ENCODE measurements at places on chromosomes 1 and 21.

GRCh38 chr1:21696931-21697330 is 27.8 kb upstream of the RAP1GAP start:
- DNase-seq = no peak

DNA sequence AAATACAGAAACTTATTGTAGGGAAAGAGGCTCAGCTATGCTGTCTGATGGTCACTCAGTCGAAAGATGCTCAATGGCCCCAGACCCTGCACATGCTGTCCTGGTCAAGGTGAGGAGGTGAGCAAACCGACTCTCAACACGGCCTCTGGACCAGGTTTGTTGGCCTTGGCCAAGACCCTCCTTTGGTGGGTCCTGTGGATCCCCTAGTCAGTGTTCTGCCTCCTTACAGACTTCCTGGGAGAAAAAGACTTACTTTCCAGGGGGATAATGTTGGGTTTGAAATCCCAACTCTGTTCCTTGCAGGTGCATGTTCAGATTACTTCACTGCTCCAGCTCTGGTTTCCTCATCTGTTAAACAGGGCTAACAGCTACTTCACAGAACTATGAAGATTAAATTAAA is 53.8 kb downstream of the FAM78B start:
- DNase-seq = no peak

GRCh38 chr1:214966346-214966745 is 116.2 kb upstream of the KCNK2 start:
- no peak for DNase-seq

DNA sequence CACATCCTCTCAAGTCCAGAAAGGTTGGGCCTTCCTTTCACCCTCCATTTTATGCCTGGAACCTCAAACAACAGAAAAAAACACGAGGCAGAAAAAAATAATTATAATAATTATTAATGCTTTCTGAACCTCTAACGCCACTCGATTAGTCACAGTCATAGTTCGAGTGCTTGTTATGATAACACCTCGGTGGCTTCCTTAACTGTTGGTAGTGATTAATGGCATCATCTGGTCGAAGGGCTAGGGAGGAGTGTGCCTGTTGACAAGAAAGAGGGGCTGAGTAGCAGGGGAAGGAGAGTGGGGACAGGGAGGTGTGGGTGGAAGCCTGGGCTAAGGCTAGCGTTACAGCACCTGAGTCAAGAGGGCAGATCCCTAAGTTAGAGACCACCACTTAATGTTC is 21.3 kb upstream of the IL10 start:
- no peak for DNase-seq

- DNase-seq = no peak
Observed at GRCh38 chr1:154006136-154006535, 15.6 kb downstream of the RPS27 start.

- DNase-seq = no peak
Observed at GRCh38 chr21:27040738-27041469, 74.0 kb upstream of the ADAMTS5 start.

GRCh38 chr1:208154679-208155642 is 89.2 kb downstream of the PLXNA2 start:
- no peak for DNase-seq

DNA sequence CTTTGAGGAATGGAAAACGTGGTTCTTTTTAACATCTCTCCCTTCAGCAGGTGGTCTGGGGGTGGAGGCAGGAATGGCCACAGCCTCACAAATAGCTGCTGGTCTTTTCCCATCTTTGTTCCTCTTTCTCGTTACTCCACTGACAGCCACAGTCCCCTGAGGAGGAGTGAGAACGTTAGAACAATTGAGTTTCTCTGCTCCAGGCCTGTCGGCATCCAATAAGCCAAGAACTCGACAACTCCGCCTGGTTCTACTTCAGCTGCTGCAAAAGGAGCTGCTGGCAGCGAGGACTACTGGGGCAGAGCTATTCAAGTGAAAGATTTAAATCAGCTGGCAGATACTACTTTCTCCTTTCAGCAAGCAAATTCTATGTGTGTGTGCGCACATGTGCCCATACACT is 169.5 kb upstream of the GALNT2 start:
- no peak for DNase-seq

DNA sequence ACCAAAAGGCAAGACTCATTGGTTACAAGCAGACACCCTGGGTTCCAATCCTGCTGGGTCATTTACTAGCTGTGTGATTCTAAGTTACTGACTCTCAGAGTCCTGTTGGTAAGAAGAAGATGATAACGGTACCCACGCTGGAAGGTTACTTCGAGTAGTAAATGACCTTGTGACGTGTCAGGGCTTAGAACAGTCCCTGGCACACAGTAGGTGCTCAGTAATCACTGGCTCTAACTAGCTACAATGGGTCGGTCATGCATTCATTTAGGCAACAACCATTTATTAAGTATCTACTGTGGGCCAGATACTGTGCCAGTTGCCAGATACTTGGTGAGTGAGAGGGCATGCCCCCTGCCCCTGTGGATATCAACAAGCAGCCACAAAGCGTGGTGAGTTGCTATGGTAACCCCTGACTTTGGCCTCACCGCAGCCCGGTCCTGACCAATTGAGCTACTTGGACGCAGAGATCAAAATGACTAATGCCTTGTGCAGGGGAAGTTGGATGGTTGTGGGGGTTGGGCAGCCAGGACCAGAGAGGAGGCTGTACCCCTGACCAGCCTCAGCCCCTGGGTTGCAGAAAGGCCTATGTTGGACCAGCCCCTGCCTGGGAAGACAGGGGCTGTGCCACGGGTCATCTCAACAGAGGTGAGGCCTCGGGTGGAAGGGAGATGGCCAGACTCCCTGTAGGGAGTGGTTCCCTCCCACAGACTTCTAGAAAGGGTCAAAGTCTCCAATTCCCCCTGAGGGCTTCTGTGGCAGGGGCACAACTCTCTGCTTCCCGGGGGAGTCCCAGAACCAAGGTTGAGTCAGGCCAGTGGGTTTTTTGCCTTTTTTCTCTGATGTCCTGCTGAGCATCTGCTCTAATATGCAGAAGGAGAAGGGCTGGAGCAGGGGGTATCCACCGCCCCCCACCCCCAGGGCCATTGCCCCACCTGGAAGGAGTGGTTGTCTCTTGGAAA is 16.0 kb downstream of the DHRS3 start:
- DNase-seq = no peak

- DNase-seq = peak; percentile 43
Observed at GRCh38 chr21:21547368-21547953, 549.3 kb downstream of the NCAM2 start.

- no peak for DNase-seq
Observed at GRCh38 chr1:183776731-183777130, 28.2 kb upstream of the RGL1 start.

- no peak for DNase-seq
Observed at GRCh38 chr1:34378968-34379856, 202.5 kb downstream of the C1orf94 start.

GRCh38 chr1:209721323-209721722 is 16.7 kb downstream of the HSD11B1 start:
- no peak for DNase-seq

GRCh38 chr1:207862241-207862787 is 48.6 kb downstream of the CD34 start:
- DNase-seq = no peak

DNA sequence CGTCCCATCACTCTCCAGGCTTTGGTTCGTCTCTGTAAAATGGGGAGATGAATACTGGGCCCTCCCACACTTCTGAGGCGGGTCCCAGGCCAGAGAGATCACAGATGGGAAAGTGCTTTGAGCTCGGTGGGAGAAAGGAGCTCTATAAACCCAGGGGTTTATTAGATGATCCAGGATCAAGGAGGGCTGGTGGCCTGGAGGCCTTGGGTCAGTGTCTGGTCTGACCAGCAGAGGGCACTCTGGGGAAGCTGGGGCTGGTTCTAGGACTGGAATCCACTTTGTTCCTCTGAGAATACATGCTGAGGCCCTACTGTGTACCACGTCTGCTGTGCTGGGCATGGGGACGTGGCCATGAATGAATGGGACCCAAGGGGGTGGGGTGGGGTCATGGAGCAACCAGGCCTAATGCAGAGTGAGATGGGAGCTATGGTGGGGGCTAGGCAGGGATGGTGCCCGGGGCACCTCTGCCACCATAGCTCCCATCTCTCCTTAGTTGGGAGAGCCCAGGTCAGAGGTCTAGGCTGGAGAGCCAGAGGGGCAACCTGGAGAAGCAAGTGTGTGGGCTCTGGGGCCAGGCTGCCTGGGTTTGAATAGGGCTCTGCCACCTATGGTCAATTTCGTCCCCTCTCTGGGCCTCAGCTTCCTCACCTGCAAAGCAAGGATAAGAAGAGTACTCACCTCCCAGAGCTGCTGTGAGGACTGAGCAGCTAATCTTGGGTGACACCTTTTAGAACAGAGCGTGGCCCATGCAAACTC is 9.0 kb upstream of the FAM131C start:
- peak; percentile 37 for DNase-seq

- no peak for DNase-seq
Observed at GRCh38 chr1:163406772-163407171, 85.0 kb downstream of the NUF2 start.

GRCh38 chr21:31558189-31558961 is 101.1 kb upstream of the SOD1 start:
- DNase-seq = peak; percentile 72

DNA sequence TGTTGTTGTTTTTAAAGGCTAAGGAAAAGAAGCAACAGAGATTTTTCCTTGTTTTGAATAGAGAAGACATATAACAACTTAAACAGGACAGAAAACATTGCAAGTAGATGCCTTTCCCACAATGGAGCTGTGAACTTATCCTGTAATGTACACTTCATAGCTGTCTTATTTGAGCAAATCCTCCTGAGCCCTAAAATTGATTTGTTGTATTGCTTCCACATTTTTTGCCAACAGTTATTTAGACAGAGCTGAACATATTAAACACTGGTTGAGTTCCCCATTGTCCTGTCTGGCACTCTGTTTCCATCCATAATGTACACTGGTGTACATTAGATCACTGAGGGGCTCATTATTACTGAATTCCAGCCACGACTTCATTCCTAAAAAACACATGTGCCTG is 32.2 kb downstream of the CACHD1 start:
- DNase-seq = no peak

DNA sequence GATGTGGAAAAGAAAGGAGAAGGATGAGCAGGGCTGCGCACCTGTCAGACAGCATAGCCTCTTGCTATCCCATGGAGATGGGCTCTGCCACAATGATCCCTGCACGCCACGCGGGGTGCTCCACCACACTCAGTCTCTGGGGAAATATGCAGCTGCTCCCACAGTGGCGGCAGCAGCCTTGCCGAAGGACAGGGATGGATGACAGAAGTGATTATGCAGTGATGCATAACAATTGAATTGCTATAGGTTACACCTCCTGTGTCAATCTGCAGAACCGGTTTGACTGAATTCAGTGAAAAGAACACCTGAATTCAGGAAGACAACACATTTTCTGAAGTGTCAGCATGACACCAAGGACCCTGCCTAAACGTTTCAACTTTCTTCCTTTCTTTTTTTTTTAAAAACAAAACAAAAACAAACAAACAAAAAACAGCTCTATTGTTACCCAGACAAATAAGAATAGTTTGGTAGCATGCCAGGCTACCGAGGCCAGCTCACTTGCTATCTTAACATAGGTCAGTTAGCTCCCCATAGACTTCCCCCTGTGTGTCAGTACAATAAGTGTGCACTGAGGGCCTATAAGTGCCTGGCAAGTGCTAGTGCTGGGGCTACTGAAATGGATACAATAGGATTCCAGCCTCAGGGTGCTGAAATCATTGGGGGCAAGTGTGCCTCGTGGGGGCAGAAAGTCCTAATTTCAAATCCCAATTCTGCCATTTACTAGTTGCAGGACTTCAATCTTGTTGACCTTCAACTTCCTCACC is 127.6 kb upstream of the LMO4 start:
- no peak for DNase-seq

- no peak for DNase-seq
Observed at GRCh38 chr1:181514298-181515290, 31.3 kb downstream of the CACNA1E start.

DNA sequence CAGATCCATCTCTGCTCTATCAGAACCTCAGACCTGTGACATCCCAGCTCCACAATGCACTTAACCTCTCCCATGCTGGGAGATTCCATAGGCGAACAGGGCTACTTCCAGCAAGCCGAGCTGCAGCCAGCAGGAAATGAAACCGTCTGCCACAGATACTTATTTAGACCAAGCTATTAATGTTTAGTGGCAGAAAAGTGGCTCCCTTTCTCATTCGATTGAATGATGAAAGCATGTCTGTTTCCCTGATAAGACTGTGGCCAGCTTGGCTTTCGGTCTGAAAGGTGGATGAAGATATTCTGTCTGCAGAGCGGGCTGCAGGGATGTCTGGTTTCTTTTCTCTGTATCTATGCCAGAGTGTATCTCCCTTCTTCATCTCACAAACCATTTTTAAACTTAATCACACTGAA is 146.4 kb downstream of the GREM2 start:
- peak; percentile 94 for DNase-seq

- no peak for DNase-seq
Observed at GRCh38 chr1:224264321-224264720, 65.7 kb downstream of the NVL start.
